Tongue (tissue), 3 donors: ENCODE measurements at places on chromosomes 16 and 17. TPM values are rescaled to one million over a fixed set of nuclear protein-coding genes. Genes with fewer than 3 reads are reported as not detected.

SPAG7 gene
- total RNA-seq = 68.2 TPM

TPSG1 gene
- total RNA-seq = not detected

SLFN12L gene
- 0.62 TPM for total RNA-seq

FBXW10B gene
- 1.6 TPM for total RNA-seq

GNAO1 gene
- total RNA-seq = 3.9 TPM

MRC2 gene
- total RNA-seq = 206 TPM

FSCN2 gene
- 1.7 TPM for total RNA-seq

OR2C1 gene
- total RNA-seq = 0.21 TPM

OR1F1 gene
- total RNA-seq = not detected

RASL10B gene
- total RNA-seq = 0.62 TPM

IGF2BP1 gene
- 4.5 TPM for total RNA-seq

DNA sequence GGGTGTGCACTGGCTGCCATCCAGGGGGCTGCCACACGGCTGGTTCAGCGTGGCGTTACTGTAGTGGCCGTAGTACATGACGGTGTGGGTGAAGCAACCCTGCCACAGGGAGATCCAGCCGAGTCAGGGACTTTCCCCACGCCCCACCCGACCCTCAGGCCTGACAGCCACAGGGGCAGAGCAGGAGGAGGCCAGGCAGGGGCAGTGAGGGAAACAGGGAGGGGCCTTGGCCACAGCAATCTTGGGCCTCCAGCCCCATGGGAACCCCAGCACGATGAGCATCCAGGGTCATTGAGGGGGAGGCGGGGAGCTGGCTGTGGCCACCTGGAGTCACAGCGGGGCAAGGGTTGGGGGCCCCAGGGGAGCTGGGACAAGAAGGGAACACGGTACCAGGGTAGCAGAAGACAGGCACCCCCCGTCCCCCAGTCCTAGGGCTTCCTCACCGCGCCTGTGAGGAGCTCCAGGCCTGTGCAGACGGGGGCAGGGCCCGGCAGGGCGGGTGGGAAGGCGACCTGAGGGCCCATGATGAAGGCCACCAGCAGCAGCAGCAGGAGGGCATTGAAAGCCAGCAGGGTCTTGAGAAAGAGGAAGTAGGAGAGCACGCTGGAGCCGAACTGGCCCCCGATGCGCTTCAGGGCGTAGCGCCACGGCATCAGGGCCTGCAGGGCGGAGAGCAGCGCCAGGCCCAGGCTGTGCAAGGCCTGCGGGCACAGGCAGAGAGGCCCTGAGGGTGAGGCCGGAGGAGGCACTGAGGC is 4.3 kb downstream of the TMC6 start:
- no peak for DNase-seq

DNA sequence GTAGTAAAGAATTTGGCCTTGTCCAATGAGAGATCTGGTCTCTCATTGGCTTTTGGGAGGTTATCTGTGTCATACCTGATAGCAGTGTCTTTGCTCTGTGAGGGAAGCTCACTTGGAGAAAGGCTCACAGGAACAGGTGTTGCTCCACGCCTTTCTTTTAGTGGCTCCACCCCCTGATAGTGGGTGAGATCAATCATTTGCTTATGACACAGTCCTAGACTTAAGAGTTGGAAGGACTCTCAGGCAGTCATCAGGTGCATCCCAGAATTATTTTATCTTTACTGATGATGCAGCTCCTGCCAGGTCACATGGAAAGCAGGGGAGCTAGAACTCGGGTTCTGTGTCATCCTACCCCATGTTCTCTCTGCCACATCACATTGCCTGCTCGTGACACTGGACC is 59.3 kb downstream of the CENPV start:
- DNase-seq = no peak

- DNase-seq = no peak
These were observed 427.1 kb downstream of the GRIN2A start for GRCh38 chr16:9755081-9755480.

- no peak for DNase-seq
These were observed 345.1 kb downstream of the XYLT1 start for GRCh38 chr16:17125671-17126070.

- no peak for DNase-seq
These were observed 818 bp downstream of the DPH1 start for GRCh38 chr17:2030779-2031163.

DNA sequence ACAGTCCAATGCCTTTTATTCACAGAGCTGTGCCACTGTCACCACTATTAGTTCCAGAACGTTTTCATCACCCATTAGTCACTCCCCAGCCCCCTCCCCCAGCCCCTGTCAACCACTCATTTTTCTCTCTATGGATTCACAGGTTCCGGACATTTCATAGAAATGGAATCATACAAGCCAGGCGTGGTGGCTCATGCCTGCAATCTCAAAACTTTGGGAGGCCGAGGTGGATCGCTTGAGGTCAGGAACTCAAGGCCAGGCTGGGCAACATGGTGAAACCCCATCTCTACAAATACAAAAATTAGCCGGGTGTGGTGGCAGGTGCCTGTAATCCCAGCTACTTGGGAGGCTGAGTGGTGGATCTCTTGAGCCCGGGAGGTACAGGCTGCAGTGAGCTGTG is 759 bp upstream of the PAM16 start:
- no peak for DNase-seq

- DNase-seq = peak; percentile 72
These were observed 91.8 kb downstream of the FOXL1 start for GRCh38 chr16:86669937-86670749.

- no peak for DNase-seq
These were observed 348.0 kb downstream of the SOX9 start for GRCh38 chr17:72468841-72469240.

- no peak for DNase-seq
These were observed 375.0 kb upstream of the EEF2KMT start for GRCh38 chr16:5472552-5472951.

GRCh38 chr17:40322358-40323315 is 13.7 kb downstream of the RARA start:
- peak; percentile 87 for DNase-seq

DNA sequence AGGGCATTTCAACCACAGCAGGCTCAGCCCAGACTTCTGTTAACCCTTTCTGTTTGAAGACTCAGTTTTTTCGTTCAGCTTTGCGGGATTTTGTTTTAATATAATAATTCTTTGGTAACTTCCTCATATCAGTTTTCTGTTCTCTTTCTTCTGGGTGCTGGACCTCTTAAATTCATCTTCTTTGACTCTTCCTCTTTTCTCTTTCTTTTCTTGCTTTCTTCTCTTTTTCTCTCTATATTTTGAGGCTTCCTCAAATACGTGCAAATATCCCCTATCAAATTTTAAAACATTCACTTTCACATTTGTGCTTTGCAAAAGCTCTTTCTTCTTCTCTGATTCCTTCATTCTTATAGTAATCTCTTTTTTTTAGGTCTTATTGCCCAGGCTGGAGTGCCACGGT is 136.3 kb downstream of the HS3ST3B1 start:
- DNase-seq = no peak

DNA sequence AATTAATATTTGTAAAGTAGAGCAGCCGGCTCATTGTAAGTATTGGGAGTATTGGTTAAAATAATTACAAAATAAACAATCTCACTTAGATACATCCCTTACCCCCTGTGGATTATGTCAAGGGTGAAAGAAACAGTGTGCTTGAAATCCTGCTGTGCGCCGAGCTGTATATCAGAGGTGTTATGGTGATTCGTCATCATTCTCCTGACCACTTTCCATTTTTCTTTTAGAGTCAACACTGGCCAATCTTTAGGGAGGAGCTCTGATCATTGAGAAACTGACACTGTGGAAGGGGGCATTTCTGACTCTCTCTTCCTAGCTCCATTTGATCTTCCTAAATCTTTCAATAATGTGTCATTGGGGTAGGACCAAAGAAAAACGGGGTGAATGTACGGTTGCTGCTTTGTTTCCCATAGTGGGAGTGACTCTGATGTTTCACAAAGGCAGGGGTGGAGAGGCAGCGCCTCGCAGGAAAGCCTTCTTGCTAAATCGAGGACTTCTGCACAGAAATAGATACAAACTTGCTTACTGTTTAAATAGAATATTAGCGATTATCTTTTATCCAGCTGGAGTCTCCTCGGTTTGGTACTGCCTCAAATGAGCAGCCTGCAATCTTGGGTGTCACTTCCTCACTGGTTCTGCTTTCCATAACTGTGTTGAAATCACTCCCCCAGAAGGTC is 123.4 kb downstream of the PRKCB start:
- no peak for DNase-seq

DNA sequence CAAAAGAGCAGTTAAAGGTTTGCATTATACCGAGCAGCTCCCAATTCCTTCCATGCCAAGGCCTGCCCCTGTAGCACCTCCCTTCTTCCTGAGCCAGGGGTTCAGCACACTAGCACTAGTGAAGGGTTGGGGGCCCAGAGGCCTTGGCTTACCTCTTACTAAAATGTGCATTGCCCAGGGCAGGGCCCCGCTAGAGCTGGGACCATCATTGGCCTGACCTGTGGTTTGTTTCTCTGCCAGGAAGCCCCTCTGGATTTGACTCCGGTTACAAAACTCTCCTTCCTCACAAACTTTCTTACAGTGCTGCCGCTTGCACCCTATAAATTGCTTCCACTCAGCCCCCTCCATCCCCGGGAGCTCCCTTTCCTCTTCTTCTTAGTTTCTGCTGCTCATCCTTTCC is 33.8 kb downstream of the MPRIP start:
- DNase-seq = no peak

GRCh38 chr16:84840687-84841627 is 21.2 kb downstream of the CRISPLD2 start:
- no peak for DNase-seq

- no peak for DNase-seq
These were observed 787 bp downstream of the ZFPM1 start for GRCh38 chr16:88453611-88454522.

DNA sequence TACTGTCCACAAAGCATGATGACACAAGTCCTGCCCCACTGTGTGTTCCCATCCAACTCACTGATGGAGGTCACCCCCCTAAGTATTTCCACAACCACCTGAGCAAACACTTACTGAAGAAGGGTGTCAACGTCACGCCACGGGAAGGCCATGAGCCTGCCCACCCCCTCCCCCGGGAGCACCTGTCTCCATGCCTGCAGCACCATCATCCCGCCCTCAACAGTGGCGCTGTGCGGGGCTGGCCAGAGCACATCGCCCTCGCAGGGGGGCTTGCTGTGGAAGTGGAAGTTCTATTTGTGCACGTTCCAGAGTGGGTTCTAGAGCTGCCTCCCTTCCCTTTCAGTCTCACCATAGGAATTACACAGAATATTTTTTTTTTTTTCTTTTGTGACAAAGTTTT is 4.3 kb upstream of the MBTPS1 start:
- no peak for DNase-seq

- DNase-seq = peak; percentile 46
These were observed 6.0 kb upstream of the NT5M start for GRCh38 chr17:17297217-17297616.

GRCh38 chr17:75927286-75927922 is 13.4 kb downstream of the FBF1 start:
- no peak for DNase-seq

GRCh38 chr17:75854881-75855309 is 240 bp downstream of the WBP2 start:
- DNase-seq = no peak

DNA sequence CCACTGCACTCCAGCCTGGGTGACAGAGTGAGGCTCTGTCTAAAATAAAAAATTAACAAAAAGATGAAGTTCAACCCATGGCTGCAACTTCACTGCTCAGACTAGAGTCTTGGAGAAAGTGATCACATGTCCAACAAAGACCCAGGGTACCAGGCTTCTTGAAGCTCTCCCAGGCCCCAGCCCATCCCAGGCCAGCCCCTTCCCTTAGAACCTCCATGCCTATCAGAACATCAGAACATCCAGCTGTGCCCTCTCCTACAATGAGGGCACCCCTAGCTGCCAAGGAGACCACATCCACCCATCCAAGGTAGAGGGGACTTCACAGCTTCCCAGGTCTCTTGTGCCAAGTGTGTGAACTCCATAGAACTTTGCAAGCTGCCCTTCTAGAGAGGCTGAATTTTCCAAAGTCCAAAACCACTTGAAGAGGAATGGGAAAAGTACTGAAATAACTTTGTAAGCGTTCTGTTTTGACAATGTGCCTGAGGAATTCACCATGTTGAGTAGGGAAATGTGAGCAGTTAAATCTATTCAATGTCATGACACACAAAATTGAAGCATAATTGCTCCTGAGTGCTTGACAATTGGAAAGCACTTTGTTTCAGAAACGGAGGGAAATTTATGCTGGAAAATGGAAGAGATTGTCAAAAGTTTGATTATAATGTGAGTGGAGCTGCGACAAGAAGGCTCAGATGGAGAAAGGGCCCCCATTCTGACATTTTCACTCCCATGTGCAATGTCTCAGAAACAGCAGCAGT is 230.4 kb downstream of the ZNF423 start:
- DNase-seq = no peak

- no peak for DNase-seq
These were observed 1.2 kb downstream of the TBX2 start for GRCh38 chr17:61400717-61401388.

- peak; percentile 48 for DNase-seq
These were observed 12.4 kb downstream of the TEX14 start for GRCh38 chr17:58679263-58680037.

- peak; percentile 34 for DNase-seq
These were observed 16.5 kb upstream of the EEF2K start for GRCh38 chr16:22189473-22190080.

DNA sequence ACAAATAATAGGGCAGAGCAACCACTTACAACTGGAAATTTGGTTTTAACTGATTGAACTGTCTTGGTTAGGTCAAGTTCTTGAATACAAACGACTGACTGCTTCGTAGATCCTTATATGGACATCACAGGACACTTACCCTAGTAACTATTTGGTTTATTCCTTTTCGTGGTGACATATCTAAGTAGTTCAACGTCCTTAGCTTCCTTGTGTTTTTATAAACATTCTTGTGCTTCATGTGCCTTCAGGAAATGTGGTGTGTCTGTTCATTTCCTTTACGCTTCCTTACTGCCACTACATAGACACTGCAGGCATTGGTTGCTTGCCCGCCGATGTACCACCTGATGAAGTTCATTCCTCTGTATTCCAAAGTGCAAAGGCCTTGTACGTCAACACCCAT is 59.3 kb downstream of the USP10 start:
- DNase-seq = no peak

- no peak for DNase-seq
These were observed 1.8 kb downstream of the MRPL28 start for GRCh38 chr16:368388-369158.

DNA sequence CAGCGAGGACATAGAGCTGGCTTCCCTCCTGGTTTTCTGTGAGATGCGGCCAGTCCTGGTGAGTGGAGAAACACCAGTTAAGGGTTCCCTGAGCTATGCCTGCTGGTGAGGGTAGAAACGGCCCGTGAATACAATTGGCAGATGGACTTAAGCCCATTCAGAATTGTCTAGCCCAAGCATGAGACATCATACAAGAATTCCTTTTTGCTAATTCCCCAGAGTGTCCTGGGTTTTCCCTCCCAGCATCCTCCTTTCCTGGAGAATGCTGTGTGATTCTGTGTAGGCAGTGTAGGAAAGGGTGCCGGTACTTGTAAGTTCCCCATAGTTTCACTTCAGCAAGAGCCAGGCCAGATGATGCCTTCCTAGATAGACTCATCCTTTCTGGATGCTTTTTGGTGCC is 65.1 kb downstream of the SDR42E1 start:
- DNase-seq = no peak

- DNase-seq = peak; percentile 77
These were observed 12.1 kb downstream of the NDUFAF8 start for GRCh38 chr17:81251094-81251708.
